Substantia nigra (tissue), 51 donors: ENCODE measurements at places on chromosomes 3 and 15.

DNA sequence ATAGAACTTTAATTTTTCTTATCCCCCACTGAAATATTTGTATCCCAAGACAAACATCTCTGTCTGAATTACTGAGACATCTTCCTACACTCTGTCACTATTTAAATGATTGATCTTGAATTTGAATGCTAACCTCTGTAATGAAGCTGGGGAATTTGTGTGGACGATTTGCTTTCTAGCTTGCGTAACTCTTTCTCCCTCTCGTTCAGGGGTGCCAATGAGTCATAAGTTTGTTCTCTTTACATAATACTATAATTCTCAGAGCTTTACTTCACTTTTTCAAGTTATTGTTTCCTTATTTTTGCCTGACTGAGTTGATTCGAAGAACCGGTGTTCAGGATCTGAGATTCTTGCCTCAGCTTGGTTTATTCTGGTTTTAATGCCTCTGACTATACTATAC lies 783.3 kb upstream of the CADM2 start:
- no peak for DNase-seq

DNA sequence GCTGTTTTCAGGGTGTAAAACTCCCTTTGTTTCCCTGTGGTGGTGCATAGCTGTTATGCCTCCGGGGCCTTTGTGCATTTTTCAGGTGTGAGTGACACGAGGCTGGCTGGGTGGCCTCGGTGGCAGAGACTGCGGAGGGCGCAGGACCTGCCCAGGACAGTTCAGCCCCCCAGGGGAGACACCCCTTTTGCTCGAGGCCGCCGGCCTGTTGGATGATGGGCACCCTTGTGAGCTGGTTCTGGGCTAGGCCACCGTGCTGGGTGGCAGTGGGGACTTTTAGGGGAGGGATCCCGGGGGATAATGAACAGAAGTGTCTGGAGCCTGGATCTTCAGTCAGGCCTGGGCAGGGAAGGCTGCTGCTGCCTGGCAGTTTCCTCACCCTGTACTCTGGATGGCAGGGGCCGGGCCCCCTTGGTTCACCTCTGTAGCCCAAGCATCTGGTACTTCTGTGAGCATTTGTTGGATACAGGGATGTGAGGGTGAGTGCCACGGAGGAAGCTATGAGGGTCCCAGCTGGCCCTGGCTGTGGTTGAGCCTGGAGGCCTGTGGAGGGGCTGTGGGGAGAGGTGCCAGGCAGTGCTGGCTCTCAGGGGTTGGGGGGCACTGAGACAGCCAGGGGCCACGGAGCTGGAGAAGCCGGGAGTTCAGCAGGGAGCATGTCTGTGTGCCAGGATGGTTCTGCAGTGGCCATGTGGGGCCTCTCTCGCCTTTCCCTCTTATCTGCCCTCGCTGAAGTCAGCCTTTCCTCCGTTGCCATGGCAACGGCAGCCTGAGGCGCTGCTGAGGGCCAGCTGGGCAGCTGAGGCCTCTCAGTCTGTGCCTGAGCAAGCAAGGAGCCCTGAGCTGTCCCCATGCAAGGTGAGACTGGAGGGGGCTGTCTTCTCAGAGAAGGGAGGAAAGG lies 49.0 kb downstream of the KY start:
- peak; percentile 17 for DNase-seq

DNA sequence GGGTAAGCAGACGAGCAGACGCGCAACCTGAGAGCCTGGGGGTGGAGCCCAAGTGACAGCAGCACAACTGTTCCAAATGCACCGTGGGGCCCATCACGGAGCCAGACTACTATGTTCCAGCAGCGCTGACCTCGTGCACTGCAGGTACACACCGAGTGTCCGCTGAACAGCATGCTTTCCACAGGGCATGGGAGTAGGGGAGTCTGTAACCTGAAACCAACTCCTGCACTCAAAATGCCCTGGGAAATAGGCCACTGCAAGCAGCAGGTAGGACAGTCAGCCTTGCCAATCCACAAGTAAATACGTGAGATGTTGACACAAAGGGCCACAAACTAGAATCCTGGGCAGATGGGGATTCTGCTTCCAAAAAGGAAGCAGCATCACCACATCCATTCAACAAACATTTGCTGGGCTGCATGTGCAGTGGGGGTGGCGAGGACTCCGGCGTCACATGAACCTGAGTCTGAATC lies 73.9 kb downstream of the TBC1D2B start:
- no peak for DNase-seq

- peak; percentile 16 for DNase-seq
These were observed 12.3 kb upstream of the SPATA12 start for GRCh38 chr3:57048052-57048671.

DNA sequence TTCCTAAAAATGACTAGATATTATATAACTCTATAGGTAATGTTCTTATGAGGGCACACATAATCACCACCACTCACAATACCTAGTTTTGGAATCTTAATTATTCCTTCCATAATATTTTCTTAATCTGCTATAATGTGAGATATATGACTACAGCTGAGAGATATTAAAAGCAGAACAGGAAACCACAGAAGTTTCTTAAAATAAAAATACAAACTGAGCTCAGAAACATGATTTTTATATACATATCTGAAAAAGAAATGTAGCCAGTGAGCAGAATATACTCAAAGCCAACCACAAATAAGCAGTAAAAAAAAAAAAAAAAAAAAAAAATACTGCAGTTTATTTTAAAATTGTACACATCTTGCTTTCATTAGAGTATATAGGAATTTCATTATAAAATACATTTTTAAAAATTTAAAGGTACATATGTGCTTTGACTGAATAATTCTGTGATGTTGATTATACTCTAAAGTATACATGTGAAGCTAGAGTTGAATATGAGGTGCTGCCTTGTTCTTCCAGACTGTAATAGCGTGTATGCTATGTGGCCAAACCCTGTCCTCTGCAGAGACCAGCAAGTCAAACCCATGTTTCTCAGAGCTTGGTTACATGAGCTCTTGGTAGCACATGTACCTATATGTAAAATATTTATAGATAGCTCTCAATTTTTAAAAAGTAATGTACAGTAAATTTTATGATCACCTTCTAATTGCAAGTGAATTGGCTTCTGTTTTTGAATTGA lies 175.0 kb downstream of the UBE2E2 start:
- no peak for DNase-seq
